ENCODE measurements at places on chromosomes 5 and 9.
A peak's percentile ranks its signal among the peaks of the same experiment; 100 is the strongest.

DNA sequence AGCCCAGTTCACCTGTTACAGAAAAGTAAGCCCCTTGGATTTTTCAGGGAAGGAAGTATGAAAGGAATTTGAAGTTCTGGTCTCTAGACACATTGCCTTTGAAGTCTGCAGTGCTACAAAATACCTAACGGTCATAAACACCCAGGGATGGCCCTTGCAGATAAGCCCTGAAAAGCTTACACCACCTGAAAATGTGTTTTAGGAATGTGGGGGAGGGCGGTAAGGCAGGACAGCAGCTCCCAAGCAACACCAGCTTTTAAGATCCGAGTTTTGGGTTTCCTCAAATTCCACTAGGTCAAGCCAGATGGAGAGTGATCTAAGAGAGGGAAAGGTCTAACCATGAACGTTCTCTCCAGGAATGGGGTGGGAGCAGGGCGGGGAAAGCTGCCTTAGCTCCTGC is 114.1 kb upstream of the PANK3 start:
- no peak for DNase-seq

DNA sequence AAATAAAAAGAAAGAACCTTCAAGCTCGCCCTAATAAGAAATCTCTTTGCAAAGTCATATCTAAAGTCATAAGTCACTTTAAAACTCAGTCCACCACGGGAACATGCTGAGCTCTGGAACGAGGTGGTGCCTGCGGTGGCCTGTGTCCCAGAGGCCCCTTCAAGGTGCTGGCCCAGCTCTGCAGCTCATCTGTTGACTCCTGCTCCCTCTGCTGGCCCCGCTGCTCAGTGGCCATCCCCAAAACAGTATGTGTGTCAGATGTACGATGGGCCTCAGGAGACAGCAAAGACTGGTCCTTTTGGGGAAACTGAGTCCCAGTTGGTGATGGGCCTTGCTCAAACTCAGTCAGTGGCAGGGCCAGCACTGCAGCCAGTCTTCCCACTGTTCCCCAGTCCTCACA is 22.8 kb upstream of the FOXB2 start:
- DNase-seq: no peak

GRCh38 chr5:57627661-57628060 is 145.1 kb upstream of the ACTBL2 start:
- DNase-seq: no peak

DNA sequence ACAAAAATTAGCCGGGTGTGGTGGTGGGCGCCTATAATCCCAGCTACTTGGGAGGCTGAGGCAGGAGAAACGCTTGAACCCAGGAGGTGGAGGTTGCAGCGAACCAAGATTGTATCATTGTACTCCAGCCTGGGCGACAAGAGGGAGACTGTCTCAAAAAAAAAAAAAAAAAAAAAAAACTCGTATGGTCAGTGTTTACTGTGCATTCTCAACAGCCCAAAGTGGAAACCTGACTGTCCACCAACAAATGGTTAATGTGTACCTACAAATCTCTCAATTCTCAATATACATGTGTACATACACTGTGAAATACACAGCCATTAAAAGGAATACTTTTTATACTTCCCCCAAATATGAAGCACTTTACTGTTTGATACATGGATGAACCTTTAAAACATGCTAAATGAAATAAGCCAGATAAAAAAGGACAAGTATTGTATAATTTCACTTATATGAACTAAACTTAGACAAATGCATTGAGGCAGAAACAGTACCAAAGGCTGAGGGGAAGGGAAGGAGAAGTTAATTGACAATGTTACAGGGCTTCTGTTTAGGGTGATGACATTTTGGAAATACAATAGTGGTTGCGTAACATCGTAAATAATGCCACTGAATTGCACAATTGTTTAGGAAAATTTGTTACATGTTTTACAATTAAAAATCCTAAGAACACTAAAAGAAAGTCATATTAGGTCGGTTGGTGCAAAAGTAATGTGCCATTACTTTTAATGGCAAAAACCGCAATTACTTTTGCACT is 16.5 kb downstream of the DNAJA1 start:
- DNase-seq: no peak

DNA sequence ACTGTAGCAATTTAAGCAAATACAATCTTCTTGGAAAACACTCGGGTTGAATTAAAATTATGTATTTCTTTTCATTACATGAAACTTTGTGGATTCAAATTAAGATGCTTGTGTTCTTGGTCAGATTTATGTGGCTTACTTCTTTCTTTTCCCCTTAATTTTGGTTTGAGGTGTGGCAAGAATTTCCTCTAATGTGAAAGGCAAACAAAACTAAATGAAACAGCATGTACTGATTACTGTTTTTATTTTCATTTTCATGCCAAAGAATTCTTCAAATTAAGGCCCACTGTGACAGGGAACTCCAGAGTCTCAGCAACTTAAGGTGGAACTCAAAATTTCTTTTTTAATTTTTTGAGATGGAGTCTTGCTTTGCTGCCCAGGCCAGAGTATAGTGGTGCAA is at the start of gene OMD:
TSS of gene OMD (minus strand) at position 132 of the 400 bp plus-strand sequence. CDS start 6,913 bp downstream, outside the sequence.
- no peak for DNase-seq

DNA sequence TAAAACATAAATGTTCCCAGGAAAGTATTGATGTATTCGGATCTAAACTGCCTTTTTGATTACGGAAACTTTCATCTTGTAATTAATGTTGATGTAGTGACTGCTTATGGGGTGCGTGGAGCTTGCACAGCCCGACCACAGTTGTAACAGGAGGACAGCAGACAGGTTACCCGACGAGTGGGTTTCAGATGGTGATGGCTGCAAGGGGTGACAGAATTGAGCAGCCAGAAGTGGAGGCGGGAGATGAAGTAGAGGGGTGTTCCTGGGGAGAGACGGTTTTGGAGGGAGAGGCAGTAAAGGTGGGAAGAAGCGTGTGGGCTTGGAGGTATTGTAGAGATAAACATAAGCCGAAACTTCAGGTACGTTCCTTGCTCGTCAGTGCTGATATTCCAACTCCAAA is 5.8 kb downstream of the CEP72 start:
- no peak for DNase-seq

GRCh38 chr5:123936548-123936947 is 424.6 kb downstream of the CSNK1G3 start:
- no peak for DNase-seq

GRCh38 chr5:587403-587802 is 24.7 kb upstream of the CEP72 start:
- DNase-seq: no peak

GRCh38 chr9:110545705-110546104 is 33.8 kb downstream of the SVEP1 start:
- DNase-seq: no peak

DNA sequence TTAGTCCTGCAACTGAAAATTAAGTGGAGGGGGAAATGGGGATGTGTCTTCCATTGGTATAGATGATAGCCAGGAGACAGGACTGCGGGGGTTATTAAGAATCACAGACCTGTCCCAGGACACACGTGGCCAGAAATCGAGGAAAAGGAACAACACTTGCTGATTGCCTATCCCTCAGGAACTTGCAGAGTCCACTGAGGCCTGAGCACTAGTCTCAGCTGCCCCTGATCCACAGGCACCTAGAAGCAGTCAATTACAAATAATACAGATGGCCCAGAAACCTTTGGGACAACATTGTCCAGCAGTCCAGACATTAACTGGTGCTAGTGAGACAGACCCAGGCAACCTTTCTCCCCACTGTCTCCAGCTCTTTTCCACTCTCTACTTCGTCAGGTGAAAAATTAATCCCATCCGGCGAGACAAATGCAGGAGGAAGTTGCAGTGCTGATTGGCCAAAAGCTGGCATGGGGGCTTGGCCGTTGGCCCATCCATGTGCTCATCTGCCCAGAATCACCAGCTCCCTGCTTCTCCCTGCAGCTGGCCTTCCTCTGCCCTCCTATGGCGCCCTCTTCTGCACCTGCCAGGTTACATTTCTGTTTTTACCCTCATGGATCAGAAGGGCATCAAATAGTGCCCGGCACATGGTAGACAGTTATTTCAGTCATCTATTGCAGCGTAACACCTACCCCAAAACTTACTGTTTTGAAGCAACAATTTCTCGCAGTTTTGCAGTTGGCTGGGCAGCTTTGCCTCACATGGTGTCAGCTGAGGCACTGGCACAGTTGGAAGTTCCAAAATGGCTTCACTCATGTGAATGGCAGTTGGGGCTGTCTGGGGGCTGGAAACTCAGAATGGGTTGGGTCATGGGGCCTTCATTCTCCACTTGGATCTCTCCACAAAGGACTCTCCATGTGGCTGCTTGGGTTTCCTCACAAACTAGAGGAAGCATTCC is 3.6 kb upstream of the B4GALT1 start:
- DNase-seq: no peak

DNA sequence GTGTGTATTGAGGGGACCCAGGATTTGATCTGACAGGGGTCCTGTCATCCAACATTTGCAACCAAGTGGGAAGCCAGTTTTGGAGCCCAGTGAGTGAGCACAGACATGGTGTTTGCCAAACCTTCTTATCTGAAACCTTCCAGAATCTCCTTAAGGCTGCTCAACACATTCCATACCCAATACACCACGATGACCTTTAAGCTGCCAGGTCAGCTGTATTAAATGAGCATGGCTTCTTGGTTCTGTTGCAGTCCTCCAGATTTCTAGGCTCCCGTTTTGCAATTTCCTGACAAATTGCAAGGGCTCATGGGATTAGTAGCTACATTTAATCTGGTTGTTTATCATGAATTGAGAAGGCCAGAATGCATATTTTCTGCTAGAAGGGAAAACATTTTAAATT is 124.2 kb upstream of the ATP10B start:
- no peak for DNase-seq

DNA sequence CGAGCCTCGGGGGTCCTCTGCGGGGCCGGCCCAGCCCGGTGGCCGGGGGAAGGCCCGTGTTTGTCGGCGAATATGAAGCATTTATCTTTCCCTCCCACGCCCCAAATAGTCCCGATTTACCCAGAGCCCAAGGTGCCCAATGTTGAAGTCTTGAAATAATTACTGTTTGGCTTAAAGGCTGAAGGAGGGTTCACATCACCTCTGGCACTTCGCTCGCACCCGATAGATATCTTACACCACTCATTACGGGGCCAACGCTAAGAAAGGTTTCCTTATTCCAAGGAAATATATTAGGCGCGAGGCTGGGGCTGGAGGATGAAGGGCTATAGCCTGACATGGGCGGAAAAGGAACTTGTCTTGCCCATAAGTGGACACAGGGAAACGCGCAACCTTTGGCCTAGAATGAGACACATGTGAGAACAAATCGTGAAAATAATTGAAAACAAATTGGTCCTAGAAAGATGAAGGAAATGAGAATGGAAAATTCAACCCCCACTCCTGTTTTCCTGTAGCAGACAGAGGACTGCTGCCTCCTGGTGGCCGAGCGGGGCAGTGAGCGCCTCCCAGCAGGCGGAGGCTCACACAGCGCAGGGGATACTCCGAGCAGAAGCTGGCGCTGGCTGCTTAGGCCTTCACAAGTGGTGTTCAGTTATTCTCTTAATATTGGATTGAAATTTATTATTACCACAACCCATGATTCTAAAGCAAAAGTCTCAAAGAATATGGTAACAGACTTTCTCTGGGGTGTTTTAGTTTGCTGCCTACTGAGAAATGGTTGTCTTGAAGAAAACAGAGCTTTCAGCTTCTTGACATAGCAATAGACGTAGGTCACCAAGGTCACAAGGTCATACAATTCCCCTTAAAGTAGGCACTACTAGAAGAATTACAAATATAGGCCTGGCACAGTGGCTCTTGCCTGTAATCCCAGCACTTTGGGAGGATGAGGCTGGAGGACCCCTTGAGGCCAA is 7.9 kb downstream of the CCL21 start:
- DNase-seq: peak; percentile 59

DNA sequence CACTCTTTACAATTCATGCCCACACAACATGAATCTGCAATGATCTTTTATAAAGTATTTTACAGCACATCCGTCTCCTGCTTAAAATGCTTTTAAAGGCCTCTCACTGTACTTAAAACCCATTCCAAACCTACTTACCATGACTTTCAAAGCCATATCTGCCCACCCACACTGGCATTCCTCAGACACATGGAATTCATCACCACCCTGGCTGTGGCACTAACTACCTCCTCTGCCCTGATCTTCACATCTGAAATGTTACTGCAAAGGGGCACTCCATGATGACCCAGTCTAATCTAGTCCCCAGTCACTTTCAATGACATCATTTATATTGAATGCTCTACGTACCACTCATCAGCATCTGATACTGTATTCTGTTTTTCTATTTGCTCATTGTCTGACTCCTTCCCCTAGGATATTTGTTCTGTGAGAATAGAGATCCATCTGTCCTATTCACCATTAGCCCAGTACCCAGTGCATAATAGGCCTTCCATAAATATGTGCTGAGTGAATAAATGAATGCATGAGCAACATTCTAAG is 193.2 kb upstream of the KIF2A start:
- DNase-seq: no peak

GRCh38 chr9:107388890-107389289 is 100.7 kb downstream of the KLF4 start:
- DNase-seq: no peak

DNA sequence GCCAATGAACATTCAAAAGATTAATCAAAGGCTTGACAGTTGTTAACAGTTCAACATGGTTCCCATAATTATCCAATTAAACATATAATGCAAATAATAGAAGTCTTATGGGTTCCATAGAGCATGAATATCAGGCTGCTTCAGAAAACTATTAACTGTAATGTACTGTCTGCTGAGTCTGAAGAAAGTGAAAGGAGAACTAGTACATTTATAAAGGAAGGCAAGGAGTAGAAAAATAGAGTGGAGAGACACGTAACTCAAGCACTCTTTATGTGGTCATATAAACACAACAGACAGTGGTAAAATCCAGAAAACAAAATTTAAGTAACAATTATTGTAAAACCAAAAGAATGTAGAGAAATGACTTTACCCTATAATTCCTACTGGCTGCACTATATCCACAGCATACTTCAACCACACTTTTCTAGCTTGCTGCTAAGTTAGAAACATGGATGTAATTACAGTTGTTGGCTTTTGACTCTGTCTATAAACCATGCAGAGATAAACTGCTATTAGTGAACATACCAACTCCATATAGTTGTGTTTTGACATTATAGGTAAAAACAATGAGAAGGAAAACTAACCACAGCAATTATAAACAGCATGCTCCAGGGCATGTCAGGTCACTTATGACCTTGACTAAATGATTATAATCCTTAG is 32.7 kb downstream of the NFIB start:
- DNase-seq: no peak

DNA sequence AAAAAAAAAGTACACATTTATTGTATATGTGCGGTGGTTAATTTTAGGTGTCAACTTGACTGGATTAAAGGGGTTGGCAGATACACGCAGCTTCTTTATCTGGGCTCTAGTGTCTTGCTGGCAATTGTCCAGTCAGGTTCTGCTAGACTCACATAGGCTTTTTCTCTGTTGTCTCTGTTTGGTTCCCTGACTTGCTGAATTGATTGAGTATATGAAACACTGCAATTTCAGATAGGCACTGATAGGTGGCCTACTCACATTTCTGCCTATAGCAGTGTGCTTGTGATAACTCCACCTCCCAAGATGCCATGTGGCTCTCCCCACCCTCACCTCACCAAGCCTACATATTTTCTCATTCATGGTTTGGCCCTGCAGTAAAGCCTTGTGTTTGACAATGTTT is 52.5 kb downstream of the AOPEP start:
- DNase-seq: no peak
